ENCODE measurements at places on chromosomes 1 and 21.
A peak's percentile ranks its signal among the peaks of the same experiment; 100 is the strongest.

DNA sequence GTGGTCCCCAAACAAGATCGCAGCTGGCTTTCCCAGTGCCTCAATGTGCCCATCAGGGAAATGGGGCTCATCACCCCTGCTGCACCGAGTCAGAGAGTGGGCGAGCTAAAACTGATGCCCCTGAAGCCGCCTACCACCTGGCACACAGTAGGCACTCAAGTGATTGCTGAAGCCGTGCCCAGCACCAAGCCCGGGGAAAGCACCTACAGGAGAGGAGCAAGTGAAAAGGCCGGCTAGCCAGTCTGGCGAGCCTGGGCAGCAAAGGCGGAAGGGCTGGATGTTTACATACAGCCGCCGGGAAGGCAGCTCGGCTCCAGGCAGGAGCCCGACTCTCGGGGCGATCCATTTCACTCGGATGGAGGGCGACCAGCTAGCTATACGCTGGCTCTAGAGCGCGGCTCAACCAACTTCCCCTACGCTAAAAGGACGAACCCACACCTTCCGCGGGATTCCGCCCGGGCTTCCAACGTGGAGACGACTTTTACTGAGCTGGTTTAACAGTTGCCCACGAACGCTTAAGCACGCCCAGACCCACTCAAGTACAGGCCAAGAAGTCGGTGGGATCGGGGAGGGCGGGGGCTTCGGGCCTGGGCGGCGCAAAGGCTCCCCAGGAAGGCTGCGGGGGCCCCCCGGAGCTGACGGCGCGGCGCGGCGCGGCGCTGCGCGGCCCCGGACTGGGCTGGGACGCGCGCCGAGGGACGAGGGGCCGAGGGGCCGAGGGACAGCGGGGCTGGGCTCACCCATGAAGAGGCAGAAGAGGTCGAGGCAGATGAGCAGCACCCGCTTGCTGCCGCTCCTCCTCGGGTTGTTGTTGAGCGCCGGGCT is 1.0 kb downstream of the PLPP3 start:
- DNase-seq, result peak; percentile 48

GRCh38 chr1:47031059-47031458 is 7.6 kb downstream of the CYP4X1 start:
- DNase-seq, result no peak

GRCh38 chr1:24910751-24911650 is 19.1 kb downstream of the RUNX3 start:
- DNase-seq, result no peak

GRCh38 chr1:29696656-29697390 is 460.5 kb downstream of the PTPRU start:
- no peak for DNase-seq

GRCh38 chr1:171140401-171140800 is 44.7 kb upstream of the FMO2 start:
- DNase-seq, result no peak

DNA sequence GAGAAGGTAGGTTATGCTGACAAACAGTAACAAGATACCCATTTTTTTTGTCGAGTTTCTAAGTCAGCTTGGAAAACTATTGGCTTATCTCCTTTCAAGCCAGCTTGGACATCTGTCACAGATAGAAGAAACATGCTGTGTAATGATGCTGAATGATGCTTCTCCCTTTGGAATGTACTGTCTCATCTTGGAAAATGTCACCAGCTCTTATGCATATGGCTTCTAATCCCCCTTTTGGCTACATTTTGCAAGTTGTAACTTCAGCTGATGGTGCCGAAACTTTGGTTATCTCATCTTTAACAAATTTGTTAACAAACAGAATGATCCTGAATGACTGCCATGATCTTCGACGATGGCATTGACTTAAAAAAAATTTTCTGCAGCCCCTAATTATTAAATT is 68.8 kb upstream of the ST6GALNAC3 start:
- peak; percentile 44 for DNase-seq

DNA sequence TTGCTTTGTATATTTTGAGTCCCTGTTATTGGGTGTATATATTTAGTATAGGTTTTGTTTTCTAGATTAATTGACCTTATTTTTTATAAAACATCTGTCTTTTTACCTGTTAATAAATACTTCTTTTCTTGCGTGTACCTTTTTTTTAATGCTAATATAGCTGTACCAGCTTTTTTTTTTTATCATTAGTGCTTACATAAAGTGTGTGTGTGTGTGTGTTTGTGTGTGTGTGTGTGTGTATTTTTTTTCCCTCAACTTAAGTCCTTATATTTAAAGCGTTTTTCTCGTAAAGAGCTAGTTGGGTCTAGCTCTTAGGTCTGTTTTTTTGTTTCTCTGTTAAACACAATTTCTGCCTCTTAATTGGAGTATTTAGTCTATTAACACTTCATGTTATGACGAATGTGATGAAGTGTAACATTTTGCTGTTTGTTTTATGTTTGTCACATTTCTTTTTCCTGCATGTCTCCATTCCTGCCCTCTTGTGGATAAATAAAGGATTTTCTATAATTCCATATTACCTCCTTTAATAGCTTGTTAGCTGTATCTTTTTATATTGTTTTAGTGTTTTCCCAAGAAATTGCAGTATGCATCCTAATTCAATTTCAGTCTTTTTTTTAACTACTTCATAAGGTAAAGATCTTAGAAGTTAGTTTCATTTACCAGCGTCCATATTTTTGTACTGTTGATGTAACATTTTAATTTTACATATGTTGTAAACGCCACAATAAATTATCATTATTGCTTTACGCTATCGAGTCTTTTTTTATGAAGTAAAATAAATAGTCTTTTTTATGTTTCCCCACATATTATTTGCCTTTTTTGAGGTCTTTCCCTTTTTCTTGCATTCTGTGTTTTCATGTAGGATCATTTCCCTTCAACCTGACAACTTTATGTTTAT is 4.3 kb downstream of the PRMT2 start:
- no peak for DNase-seq

DNA sequence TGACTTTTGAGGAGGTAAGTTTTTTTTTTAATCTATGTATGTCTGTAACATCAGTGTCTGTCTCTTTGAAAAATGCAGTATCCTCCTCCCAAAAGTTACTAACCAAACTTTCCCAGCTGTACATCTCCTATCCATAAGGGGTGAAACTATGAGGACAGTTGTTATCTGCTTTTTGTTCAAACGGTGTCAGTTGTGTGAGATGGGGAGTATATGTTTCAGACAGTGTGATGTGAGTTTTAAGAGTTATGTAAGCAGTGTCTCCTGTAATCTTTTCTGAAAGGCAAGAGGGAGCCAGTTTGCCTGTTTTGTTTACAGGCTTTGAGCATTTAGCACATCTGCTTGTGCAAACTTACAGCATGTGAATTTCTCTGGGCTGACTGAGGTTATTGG is 34.8 kb upstream of the CACYBP start:
- DNase-seq, result no peak

DNA sequence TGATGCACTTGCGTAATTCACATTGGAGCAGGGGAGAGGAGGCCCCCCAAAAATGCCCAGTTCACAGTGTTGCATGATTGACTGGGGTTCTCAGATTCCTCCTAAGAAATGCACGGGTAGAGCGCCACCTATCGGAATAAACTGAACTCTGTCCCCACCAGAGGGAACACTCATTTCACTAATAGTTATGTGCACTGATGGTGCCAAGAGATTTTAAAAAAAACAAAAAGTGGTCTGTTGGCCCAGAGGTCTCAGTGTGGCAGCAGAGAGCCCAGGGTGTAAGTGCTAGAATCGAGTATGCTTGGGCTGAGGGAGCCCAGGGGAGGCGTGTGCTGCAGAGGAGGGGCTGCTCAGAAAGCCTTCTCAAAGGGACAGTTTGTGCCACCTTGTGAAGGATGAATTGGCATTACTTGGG is 6.9 kb downstream of the PINK1 start:
- peak; percentile 14 for DNase-seq
